MV-4-11 (cell line): ENCODE measurements at places on chromosomes 2 and 18.

- no peak for DNase-seq
Measured at GRCh38 chr18:44180683-44181082, 500.0 kb upstream of the SETBP1 start.

- no peak for DNase-seq
Measured at GRCh38 chr2:210584834-210585233, 28.4 kb downstream of the CPS1 start.

DNA sequence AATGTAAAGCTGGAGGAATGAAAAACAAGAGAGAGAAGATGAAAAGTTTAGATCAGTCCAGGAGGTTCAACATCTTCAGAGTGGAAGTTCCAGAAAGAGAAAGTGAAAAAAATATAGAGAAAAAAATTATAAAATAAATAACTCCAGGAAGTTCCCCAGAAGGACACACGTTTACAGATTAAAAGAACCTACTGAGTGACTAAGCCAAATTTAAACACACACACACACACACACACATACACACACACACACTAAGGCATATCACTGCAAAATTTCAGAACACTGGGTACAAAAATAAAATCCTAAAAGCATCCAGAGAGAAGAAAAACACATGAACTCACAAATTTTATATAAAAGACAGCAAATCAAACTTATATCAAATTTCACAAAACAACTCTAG is 85.9 kb upstream of the PMAIP1 start:
- no peak for DNase-seq

GRCh38 chr2:219030177-219030940 is 11.0 kb downstream of the CFAP65 start:
- no peak for DNase-seq

GRCh38 chr2:203751685-203752271 is 45.3 kb downstream of the CD28 start:
- peak; percentile 89 for DNase-seq

DNA sequence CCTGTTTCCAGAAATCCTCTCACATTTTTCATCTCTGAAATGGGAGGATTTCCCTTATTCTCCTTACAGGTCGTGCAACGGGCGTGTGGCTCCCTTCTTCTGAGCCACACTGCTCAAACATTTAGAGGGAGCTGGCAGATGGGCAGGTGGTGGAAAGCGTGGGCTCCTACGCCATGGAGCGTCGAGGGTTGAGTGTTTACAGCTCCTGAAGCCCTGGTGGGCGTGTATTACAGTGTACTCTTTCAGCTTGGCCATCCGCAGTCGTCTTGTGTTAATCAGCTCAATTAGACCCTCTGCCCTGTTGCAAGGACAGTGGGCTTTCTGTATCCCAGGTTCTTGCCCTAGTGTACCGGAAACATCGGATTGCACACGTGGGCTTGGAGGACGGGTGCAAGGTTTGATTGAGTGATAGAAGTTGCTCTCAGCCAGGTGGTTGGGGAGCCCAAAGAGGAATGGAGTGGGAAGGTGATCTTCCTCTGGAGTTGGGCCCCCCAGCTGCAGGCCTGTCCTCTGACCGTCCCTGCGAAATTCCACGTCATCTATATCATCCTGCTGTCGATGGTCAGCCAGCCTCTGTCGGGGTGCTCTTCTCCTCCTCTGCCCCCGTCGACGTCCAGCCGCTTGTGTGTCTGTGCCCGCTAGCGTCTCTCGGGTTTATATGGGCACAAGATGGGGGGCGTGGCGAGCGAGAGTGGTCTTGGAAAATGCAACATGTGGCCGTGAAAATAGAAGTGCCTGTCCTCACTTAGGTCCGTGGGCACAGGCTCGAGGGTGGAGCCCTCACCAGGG is 120.3 kb upstream of the DSEL start:
- no peak for DNase-seq

DNA sequence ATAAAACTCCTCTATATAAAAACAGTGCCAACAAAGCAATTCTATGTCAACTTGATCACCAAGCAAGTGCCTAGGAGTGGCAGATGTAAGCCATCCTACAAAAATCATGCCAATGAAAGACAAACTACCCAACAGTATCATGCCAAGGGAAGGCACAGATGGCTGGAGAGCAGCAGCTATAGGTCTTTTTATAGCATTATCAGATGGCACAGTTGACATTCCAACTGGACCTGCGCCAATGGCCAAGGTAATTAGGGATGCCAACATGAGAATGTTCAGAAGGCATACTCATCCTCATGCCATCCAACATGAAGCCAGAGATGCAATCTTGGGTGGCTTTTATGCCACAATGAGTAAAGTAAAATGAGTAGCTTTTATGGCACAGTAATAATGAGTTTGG is 237.3 kb downstream of the OTX1 start:
- DNase-seq = no peak

DNA sequence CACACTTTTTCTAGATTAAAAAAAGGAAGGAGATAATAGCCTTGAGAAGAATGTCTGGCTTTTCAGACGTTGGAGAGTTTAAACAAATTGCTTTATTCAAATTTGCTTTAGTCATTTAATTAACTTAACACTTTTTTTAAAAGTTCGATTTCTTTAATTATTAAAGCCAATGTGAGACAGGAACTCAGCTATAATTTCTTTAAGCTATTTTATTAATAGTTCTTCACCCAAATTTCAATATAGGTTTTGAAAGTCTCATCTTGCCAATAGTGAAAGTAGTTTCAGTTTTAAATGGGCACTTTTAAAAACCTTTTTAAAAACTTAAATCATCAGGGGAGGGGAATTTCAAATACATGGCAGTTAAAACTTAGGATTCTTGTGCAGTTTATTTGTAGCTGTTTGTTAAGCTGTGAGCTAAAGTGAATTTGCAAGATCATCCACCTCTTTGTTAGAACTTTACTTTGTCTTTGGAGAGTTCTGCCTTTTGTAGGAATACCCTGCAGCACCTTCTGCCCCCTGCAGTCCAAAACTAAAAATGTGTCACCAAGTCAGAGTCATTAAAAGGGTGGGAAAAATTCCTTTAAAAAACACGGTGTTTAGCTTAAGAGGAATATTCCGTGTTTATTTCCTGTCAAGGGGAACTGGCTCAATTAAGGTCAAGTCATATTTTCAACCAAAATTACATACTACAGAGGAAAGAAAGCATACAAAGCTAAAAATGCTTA is 4.6 kb downstream of the TGIF1 start:
- peak; percentile 24 for DNase-seq

GRCh38 chr2:99880148-99880963 is 262.0 kb downstream of the AFF3 start:
- DNase-seq = no peak

- DNase-seq = peak; percentile 10
Measured at GRCh38 chr2:204360218-204361007, 184.9 kb upstream of the PARD3B start.

- no peak for DNase-seq
Measured at GRCh38 chr2:113872201-113872600, 17.7 kb upstream of the ACTR3 start.

DNA sequence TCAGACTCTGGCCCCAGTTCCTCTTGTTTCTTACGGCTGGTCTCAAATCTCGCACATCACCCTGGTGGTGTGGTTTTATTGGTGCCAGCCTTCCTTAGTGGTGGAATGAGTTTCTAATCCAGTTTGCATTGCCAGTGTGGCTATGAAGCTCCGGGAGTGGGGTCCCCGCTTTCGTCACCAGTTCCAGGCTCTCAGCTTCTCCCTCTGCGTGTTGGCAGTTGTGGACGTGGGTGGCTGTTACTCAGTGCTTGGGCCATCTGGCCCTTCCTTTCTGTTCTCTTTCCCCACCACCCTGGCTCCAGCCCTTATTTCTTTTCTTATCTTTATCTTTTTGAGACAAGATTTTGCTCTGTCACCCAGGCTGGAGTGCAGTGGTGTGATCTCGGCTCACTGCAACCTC is 30.1 kb downstream of the EFR3B start:
- DNase-seq = peak; percentile 29

DNA sequence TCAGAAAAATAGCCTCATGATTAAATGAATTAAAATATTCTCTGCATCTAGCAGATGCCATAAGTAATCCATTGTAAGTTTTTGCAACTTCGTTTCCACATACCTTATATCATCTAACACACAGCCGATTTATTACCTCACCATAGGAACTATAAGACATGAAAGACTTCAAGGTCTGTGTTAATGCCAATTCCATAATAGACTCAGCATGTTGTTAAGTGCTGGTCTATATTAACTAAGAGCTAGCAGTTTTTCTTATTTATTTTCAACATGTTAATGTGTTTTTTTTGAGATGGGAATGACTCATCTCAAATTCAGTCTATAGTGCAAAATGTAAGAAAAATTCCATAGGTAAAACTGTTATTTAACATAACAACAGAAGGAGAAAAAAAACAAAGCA is 243.9 kb upstream of the GULP1 start:
- DNase-seq = no peak

GRCh38 chr2:169237286-169237685 is 125.0 kb downstream of the LRP2 start:
- DNase-seq = peak; percentile 32

GRCh38 chr18:50142441-50143120 is 52.4 kb downstream of the MYO5B start:
- no peak for DNase-seq

DNA sequence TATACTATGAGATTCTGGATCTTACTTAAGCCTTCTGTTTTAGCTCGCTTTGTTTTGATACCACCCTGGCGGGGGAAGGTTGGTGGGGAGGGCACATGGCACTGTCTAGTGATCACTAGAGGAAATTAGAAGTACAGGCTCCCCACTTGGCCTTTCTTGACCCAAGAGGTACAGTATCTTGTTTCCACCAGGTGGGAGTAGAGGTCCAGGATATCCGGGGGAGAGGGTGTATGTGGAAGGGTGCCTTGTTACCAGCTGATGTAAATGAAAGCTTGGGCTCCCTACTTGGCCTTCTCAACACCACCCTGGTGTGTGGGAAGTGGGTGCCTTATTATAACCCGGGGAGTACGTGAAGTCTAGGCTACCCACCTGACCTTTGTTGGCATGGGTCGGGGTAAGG is 7.5 kb downstream of the GALNT1 start:
- no peak for DNase-seq

DNA sequence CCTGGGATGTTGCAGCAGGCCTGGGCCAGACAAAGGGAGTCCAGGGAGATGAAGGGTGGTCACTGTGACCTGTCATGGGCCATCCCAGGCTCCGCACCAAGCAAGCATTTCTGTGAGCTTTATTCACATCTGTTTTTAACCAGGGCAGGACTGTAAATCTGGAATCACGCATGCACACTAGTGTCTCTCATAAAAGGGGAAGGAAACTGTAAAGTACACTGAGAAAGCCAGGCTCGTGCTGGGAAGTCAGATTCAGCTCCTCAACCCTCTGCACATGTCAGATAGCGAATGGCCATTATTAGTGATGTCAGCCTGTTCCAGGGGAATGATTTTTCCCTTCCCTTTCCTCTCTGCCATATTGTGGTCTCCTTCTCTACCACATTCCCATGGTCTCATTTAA is 818.6 kb upstream of the RAB6C start:
- DNase-seq = peak; percentile 44

DNA sequence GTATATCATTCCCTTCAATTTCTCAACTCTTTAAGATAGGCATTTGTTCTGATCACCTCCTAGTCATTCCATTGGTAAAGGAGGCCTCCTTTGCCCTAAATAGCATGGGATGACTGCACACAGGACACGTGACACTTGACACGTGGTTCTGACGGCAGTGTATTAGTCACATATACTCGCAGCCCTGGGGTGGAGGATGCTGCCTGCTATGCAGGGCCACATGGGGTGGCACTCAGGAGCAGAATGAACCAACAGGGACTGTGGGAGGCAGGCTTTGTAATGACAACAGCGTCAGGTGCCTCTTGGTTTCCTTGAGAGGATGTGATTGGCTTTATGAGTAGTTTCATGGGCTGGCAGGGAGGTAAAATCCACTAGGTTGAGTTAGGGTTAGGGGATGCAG is 9.3 kb upstream of the KCNS3 start:
- peak; percentile 63 for DNase-seq

DNA sequence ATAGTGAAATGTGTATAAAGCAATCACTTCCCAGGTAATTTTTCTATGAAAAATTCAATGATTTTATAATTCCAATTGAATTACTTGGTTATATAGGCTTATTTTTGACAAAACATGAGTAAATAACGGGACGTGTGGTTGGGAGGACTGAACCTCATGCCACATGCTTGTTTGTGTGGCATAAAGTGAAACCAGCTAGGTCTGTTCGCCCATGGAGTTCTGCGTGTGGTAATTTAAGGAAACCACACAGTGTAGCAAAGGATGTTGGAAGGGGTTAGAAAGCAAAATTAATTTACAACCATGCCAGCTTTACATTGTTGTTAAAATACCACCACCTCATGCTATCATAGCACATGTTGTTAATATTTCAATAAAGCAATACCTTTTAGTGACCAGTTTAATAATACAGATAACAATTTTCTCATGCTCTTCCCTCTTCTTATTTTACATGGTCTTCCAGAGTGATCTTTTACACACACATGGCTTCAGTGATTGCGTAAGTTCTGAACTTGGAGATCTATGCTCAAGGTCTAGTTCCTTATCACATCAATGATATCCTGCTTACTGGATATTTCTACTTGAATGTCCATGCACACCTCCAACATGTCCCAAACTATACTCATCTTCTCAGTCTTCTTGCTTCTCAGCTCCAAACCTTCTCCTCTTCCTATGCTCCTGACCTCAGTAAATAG is 156.4 kb upstream of the ITGA4 start:
- peak; percentile 93 for DNase-seq

- no peak for DNase-seq
Measured at GRCh38 chr2:30417253-30417652, 29.8 kb upstream of the LCLAT1 start.

GRCh38 chr2:161136696-161137324 is 23.4 kb upstream of the TANK start:
- DNase-seq = peak; percentile 86

- DNase-seq = peak; percentile 94
Measured at GRCh38 chr2:45889620-45890370, 238.3 kb downstream of the PRKCE start.

GRCh38 chr2:119028327-119029174 is 86.6 kb downstream of the MARCO start:
- peak; percentile 3 for DNase-seq

DNA sequence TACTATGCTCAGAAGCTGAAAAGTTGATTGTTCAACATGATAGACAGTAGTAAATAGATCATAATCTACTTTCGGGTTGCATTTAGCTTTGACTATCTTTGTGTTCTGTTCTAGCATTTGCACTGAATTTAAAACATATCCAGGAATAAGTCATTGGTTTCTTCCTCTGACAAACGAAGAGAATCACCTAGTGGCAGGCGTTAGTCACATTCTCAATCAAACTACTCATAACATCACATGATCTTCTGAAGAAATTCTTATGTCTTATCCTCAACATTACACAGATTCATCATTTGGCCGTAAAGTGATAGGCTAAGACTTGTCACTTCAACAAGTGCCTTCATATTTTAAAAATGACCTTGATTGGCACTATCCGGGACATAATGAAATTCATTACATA is 63.6 kb upstream of the TTC21B start:
- DNase-seq = no peak

GRCh38 chr2:207766041-207766551 is 3.6 kb downstream of the FZD5 start:
- no peak for DNase-seq

DNA sequence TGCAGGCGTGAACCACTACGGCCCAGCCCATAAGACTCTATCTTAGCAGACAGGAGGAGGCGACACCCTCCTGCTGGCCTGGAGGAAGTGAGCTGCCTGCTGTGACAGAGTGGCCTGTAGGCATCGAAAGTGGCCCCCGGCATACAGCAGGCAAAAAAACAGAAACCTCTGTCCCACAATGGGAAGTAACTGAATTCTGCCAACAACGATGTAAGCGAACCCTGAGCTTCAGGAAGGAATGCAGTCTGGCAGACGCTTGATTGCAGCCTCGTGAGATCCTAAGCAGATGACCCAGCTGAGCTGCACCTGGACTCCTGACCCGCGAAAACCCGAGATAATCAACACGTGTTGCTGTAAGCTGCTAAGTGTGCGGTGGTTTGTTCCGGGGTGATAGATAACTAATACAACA is 13.6 kb downstream of the MRO start:
- DNase-seq = peak; percentile 94
